ENCODE measurements at places on chromosomes 5 and 9. TPM values are rescaled to one million over a fixed set of nuclear protein-coding genes. Genes with fewer than 3 reads are reported as not detected.

DNA sequence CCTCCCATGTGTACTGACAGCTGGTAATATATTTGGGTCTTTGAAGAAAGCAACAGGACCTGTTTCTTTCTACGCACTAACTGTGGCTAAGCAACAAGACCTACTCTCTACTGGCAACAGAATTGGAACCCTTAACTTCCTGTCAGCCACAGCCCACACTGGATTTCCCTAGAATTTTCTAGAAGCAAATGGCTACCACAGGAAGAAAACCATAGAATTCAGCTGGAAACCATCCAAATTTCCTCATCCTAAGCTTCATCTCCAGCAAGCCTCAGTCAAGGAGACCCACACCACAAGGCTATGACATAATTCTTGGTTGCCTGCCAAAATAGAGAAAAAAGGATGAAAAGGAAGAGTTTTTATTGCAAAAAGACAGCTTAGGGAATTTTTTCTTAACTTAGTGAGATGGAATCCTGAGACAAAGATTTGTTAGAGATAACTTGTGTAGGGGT is 171.8 kb upstream of the TNC start:
- no peaks in the 10 kb centered on the region for H3K27me3 ChIP-seq
- H3K27ac ChIP-seq: no peak overlapping the region
- no peak overlapping the region for H3K4me3 ChIP-seq
- H3K4me1 ChIP-seq: peaks cover 2% of the 10 kb centered on the region
- no peaks in the 10 kb centered on the region for H3K36me3 ChIP-seq
- DNase-seq: no peak

FAM78A gene
- 19.6 TPM for total RNA-seq

- no peaks in the 10 kb centered on the region for H3K36me3 ChIP-seq
- no peaks in the 10 kb centered on the region for H3K4me1 ChIP-seq
- no peak for DNase-seq
- no peak overlapping the region for H3K4me3 ChIP-seq
- no peak overlapping the region for H3K27ac ChIP-seq
These were observed 630.6 kb upstream of the SEMA6A start for GRCh38 chr5:117204926-117205869.

- no peak overlapping the region for H3K4me3 ChIP-seq
- no peak for DNase-seq
- no peaks in the 10 kb centered on the region for H3K4me1 ChIP-seq
- H3K27ac ChIP-seq: no peak overlapping the region
- H3K27me3 ChIP-seq: no peaks in the 10 kb centered on the region
- no peaks in the 10 kb centered on the region for H3K36me3 ChIP-seq
These were observed 13.1 kb downstream of the ADAMTS6 start for GRCh38 chr5:65468633-65469032.

ACOT12 gene
- 0.05 TPM for total RNA-seq

DNA sequence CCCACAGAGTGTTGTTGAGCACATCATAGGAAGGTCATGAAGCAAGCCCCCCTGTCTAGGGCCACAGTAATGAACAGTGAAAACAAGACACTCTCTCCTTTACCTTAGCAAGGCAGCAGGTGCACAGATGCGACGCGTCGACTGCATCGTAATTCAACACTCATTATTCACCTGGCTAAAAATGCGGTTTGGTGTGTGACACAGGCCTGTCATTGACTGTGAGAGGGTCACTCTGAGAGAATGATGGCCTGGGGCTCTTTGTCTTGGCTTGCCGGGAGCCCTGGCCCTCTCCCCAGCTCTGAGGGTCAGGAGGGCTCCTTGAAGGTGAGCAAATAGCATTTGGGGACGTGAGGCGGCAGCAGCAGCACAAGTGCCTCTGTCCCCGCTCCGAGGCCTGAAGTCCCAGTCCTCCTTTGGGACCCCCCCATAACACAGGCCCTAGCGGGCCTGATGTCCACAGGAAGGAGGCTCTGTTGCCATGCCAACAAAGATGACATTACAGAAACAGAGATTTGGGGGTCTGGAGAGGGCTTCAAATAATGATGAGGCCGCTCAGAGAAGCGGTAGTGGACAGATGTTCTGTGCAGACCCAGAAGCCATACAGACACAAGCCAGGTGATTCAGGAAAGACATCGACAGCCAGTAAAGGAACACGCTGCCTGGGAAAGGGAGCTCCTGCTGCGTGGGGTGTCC is 46.7 kb downstream of the SHB start:
- H3K36me3 ChIP-seq: no peaks in the 10 kb centered on the region
- H3K4me3 ChIP-seq: no peak overlapping the region
- H3K27ac ChIP-seq: peak overlapping the region; percentile 17
- DNase-seq: no peak

DNA sequence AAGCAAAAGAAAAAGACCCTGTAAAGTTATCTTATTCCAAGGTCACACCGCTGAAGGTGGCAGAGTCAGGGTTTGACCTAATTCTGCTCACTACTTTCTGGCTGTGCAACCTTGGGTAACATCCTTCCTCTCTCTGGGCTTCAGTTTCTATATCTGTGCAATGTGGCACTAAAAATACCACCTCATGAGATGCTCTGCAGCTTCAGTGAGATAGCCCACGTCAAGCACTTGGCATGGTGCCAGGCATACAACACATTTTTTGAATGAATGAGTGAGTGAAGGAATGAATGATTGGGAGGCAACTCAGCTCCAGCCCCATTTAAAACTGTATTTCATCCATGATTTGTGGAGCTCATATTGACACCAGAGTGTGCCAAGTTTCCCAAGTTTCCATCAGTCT is 62.3 kb downstream of the FOXI1 start:
- no peak overlapping the region for H3K27ac ChIP-seq
- H3K27me3 ChIP-seq: no peaks in the 10 kb centered on the region
- no peak overlapping the region for H3K4me3 ChIP-seq
- no peaks in the 10 kb centered on the region for H3K4me1 ChIP-seq
- H3K36me3 ChIP-seq: no peaks in the 10 kb centered on the region
